ENCODE measurements at places on chromosomes 11 and 22.

GRCh38 chr11:114399490-114400215 is 658 bp downstream of the C11orf71 start:
- no peak for DNase-seq

GRCh38 chr22:42365111-42365865 is 66.9 kb downstream of the NFAM1 start:
- no peak for DNase-seq

- DNase-seq = no peak
Observed at GRCh38 chr11:124749912-124750311, 2.1 kb downstream of the VSIG2 start.

DNA sequence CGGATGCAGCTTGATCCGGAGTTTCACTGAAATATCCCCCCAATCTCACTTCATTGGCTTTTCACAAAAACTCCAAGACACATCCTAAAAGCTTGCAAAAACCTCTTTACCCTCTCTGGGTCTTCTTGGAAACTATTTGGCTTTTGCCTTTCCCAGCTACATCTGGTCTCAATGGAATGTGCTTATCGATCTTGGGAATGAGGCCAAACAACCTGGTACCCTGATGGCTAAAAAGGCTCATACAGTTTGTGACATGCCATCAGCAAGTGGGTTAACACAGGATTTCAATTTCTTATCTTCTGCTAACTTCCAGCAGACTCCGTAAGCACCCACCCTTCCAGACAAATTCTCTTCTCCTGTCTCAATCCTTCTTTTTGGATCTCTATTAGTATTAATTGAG is 45.9 kb upstream of the TEAD1 start:
- DNase-seq = no peak

DNA sequence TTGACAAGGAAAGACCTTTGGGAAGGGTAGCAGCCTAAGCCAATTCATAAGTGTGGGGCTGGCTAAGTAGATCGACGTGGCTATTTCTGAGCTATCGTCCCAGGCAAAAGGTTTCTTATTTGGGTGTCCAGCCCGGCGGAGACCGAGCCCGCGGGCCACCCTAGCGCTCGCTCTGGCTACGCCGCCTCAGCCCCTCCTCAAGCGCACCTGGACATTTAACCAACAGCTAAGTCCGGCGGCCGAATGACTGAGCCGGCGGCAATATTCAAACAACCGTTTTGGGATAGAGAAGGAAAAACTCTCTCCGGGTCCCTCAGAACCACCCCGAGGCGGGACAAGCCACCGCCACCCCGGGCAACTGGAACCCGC is 457 bp downstream of the RNF141 start:
- no peak for DNase-seq

GRCh38 chr22:49093192-49093880 is 734.3 kb downstream of the BRD1 start:
- DNase-seq = no peak

GRCh38 chr11:128182844-128183243 is 404.5 kb downstream of the ETS1 start:
- DNase-seq = no peak

GRCh38 chr11:31487848-31488247 is 21.6 kb downstream of the IMMP1L start:
- DNase-seq = no peak

DNA sequence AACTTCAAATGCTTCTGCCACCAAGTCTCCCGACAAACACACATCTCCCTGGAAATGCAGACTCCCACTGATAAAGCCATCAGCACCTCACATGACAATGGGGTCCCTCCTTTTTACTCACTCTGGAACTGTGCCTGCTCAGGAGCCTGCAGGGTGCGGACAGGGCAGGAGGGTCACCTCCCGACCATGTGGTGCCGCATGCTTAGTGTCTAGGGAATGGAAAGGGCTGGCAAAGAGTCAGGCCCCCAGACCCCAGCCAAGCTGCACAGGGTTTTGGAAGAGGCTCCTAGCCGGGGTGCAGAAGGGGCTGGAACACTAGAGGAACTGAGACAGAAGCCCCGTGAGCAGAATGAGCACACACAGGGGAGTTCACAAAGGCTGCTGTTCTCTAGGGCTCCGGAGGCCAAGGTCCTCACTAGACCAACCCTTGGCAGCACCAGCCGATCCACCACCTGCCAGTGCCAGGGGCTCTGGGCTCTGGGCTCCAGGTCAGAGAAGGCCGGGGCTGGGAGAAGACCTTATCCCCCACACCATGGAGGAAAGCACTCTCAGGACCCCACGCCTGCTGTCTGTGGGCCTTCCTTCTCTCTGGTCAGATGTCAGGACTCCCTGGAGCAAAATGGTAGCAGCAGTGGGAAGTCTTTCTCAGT is 125.1 kb upstream of the FGF3 start:
- DNase-seq = no peak

DNA sequence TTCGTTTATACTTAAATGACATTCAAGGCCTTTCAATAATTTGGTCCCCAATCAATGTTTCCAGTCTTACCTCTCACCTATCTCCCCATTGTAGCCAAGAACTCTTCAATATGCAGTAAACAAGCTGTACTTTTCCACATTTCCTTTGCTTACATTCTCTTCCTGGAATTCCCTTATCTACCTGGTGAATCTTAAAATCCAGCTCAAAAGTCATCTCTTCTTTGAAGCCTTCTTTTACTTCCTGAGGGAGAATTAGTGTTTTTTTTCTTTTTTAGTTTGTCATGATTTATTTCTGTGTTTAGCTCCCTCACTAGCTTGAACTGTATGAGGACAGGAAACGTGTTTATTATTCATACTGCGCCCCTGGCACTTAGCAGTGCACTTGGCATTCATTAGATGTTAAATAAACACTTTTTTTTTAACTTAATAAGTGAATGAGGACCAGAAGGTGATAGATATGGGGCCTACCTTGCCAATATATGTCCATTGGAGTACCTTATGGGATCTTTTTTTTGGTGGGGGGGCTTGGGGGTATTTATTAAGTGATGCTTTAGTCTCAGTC is 4.9 kb upstream of the PTS start:
- no peak for DNase-seq
